Activated T-cell treated with anti-CD3 and anti-CD28 coated beads, Interleukin-2, amount 50 U/mL, for 72 hours (primary cell): ENCODE measurements at places on chromosomes 2 and 18. TPM values are rescaled to one million over a fixed set of nuclear protein-coding genes. Genes with fewer than 3 reads are reported as not detected.

GRCh38 chr2:237341872-237342271 is 72.1 kb downstream of the COL6A3 start:
- DNase-seq: no peak

Gene PDCD1
- 23.0 TPM for total RNA-seq

Gene CACNB4
- total RNA-seq: 0.56 TPM

DNA sequence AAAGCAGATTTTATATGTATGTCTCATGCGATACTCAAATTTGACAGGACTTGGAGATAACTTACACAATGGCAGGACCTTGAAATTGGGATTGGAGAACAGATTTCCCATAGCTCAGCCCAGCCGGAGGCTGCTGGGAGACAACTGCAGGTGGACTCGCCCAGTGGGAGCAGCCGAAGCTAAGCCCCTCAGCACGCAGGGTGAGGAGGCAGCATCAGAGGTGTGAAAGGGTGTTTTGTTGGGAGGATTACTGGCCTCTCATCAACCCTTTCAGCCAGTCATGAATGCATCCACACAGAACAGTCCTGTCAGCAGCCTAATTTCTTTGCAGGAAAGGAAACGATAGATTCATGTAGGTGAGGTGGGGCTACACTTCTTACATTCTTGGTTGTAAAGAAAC is 110.4 kb upstream of the DYNAP start:
- no peak for DNase-seq

Gene IL36B
- not detected for total RNA-seq

DNA sequence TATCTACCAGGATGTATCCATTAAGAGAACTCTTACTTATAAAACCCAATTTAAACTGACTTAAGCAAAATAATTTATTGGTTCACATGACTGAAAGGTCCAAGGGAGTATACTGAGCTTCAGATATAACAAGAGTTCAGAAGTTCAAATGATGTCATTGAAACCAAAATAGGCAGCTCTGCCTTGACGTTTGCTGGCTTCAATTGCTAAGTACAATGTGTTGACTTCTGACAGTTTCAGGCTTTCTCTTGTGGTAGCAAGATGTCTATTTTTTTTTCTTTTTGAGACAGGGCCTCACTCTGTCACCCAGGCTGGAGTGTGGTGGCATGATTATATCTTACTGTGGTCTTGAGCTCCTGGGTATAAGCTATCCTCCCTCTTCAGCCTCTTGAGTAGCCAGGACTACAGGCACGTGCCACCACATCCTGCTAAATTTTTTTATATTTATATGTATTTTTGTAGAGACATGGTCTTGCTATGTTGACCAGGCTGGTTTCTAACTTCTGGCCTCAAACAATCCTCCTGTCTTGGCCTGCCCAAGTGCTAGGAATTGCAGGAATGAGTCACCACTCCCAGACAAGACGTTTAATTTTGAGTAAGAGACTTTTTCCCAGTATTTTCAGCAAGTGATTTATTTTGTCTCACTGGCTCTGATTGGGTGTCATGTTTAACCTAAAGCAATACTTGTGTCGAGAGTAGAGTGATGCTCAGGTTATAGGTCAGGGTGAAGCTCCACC is 184.8 kb downstream of the NR4A2 start:
- DNase-seq: no peak

- no peak for DNase-seq
Measured at GRCh38 chr2:175017618-175018414, 12.6 kb upstream of the CHN1 start.

- peak; percentile 49 for DNase-seq
Measured at GRCh38 chr2:237691029-237691907, 63.9 kb downstream of the LRRFIP1 start.

DNA sequence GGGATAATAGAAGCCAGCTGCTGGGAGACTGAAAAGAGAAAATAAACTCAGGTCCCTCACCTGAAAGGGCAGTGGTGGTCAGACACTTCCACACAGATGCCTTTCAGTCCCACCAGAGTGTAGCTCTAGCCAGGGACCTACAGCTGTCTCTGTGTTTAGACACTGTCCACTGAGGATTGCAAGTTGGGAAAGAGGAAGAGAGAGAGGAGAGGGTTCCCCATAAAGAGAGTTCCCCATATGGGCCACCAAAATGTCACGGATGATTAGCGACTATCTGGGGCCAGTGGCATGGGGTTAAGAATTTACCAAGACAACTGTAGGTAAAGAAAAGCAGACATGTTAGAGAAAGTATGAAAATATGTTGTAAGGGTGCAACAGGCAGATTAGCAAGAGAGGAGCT is 36.7 kb upstream of the SKA1 start:
- no peak for DNase-seq

GRCh38 chr2:205273148-205273547 is 409.2 kb upstream of the NRP2 start:
- no peak for DNase-seq

DNA sequence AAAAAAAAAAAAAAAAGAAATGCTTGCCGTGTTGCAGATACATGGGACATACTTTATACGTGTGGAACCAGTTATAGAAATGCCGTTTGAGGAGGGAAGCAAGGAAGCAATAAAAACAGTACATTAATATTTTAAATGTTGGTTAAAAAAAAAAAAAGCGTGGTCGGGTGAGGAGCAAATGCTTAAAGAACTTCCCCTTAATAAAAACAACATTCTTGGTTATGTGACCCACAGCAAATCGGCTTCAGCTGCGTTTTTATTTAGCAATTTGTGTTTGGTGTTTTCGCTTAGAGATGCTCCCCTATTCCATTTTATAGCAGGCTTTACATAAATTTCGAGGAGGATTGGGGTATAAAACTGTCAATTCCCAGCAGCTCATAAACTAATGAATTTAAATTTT is 223.6 kb downstream of the LRRTM1 start:
- DNase-seq: no peak

DNA sequence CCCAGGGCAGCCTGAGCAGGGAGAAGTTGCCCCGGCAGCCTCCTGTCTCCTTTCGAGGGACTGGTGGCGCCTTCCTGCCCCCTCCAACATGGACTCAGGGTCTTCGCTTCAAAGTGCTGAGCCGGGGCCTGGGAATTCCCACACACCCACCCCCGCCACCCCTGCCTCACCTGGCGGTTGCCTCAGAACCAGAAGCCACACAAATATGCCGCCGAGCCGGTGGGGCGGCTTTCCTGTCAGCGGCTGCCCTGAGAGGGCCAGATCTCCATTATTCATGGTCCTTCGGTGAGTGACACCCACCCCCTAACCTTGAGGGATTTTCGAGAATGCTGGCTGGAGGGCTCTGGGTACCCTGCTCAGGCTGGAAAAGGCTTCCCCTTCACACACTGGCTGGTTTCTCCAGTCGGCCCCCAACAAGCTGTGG is 71.7 kb downstream of the SMAD7 start:
- DNase-seq: no peak

Gene DGUOK
- total RNA-seq: 119 TPM

DNA sequence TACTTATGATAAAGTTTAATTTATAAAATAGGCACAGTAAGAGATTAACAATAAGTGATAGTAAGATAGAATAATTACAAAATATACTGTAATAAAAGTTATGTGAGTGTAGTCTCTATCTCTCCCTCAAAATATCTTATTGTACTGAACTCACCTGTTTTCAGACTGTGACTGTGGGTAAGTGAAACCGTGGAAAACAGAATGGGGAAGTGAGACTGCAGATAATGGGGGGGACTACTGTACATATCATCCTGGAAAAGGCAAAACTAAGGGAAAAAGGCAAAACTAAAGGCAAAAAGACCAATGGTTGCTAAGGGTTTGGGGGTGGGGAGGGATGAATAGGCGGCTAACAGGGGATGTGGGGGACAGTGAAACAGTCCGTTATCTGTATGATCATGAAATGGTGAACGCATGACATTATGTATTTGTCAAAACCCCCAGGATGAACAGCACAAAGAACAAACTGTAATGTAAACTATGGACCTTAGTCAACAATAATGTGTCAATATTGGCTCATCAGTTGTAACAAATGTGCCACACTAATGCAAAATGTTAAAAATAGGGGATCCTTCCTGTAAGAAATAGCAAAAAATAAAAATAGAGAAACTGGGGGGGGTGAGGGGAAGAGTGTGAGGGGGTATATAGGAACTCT is 93.8 kb downstream of the EPB41L3 start:
- DNase-seq: no peak

Gene OSBPL1A
- total RNA-seq: 2.4 TPM

GRCh38 chr2:241102239-241102803 is at the start of gene MTERF4:
MTERF4 (minus strand) TSS chr2:241102287; CDS start chr2:241102273, 14 bp downstream.
- DNase-seq: peak; percentile 92

DNA sequence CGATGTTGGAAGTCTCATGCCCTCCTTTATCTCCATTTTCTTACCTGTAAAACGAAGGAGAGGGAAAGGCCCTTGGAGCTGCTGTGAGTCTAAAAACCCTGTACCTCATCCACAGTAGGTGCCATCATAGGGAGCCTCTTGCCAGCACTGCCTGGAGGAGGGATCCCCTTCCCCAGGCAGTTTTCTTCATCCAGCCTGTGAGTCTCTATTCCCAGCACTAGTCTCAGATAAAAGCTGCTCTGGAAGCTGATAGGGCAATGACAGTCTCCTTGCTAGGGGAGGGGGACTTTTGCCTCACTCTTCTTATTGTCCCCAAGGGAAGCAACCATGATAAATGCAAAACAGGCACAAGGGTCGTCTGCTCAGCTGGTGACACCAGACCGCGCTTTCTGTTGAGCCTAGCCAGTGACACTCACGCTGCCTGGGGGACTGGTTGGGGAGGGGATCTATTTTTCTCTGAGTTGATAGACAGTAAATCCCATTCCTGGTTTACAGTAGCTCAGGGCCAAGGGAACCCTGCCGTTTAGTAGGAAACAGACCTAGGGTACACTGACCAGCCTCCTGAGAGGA is 139.5 kb upstream of the NABP1 start:
- DNase-seq: no peak

DNA sequence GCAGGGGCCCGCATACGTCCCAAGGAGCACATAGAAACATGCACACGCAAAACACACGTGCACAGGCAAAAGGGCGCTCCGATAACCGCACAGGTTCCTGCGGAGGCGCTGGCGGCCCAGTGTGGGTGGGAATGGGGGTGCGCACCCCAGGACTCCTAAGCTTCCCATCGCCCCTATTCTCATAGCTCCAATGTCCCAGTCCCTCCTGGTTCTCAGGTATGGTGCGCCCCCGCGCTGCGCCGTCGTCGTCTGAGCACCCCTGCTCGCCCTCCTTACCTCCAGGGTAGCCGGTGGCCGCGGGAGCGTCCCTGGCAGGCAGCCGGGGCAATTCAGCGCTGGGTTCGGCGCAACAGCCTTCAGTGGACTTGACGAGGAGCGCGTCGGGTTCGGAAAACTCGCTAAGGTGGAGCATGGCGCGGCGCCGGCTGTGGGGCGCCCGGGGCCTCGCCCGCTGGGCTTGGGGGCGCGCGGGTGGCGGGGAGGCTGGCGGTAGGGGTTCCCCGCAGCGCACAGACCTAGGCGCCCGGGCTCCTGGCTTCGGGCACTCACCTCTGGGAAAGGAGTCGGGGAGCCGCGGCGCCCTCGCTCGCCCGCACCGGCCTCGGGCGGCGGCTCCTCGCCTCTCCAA is 328 bp downstream of the EGR4 start:
- peak; percentile 29 for DNase-seq

Gene CTLA4
- 132 TPM for total RNA-seq

- no peak for DNase-seq
Measured at GRCh38 chr2:7765236-7765635, 848.0 kb downstream of the RNF144A start.

DNA sequence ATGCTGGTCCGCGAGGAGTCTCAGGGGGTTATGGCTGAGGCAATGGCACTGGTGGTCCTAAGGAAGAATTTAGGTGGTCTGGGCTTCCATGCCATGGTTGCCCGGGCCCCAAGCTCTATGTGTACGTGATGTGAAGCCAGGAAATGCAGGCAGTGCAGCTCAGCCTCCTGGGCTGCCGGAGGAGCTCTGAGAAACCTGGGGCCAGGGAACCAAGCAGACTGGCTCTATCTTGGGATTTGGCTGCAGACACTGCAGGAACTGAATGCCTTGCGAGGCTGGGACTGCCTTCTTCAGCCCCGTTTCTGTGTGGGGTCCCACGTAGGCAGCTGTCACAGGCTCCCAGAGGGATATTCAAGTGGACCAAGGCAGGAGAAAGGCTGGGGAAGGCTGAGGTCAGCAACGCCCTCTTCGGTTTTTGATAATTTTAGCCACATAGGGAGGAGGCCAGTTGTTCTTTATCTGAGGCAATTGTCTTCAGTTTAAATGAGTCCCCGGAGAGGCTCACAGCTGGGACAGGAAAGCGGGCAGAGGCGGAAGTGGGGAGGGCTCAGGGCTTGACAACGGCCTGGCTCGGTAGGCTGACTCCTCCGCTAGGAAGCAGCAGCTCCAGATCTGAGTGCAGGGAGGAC is 77.7 kb downstream of the RHOB start:
- no peak for DNase-seq
